ENCODE measurements at places on chromosomes 4 and X.

GRCh38 chr4:84403656-84404055 lies 95.4 kb downstream of the NKX6-1 start:
- DNase-seq, result no peak

GRCh38 chr4:4860600-4861389 lies 1.3 kb downstream of the MSX1 start:
- no peak for DNase-seq

DNA sequence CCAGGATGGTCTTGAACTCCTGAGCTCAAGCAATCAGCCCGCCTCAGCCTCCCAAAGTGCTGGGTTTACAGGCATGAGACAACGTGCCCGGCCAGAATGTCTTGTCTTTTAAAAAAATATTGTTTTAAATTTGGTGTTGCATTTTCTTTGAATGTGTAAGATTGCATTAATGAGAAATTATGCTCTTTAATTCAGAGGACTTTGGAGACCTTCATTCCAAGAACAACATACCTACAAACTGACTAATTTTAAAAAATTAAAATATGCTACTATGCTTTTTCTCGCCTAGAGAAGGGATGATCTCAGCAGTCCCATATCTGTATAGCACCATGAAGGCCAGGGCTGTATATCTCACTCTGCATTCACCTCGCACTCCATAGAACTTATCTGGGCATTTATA lies 204.3 kb upstream of the SLC7A11 start:
- DNase-seq, result no peak

- no peak for DNase-seq
Measured at GRCh38 chrX:130485870-130486269, 84.1 kb downstream of the RBMX2 start.

DNA sequence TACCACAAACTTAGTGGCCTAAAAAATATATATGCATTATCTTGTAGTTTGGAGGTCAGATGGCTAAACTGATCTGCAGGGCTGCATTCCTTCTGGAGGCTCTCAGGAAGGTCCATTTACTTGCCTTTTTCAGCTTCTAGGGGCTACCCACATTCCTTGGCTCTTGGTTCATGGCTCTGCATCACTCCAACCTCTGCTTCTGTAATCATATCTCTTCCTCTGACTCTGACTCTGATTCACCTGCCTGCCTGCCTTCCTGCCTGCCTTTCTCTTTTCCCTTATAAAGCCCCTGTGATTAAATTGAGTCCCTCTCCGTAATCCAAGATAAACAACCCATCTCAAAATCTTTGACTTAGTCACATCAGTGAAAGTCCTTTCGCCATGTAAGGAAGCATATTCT lies 25.0 kb upstream of the FRMPD4 start:
- DNase-seq, result no peak

GRCh38 chrX:15384304-15384703 lies at the start of gene VEGFD:
TSS of gene VEGFD (minus strand) at chrX:15384413. CDS start at chrX:15383946, 467 bp downstream.
- DNase-seq, result no peak

- DNase-seq, result no peak
Measured at GRCh38 chr4:101649790-101650515, 140.6 kb upstream of the BANK1 start.

- no peak for DNase-seq
Measured at GRCh38 chr4:47038263-47038662, 6.9 kb downstream of the GABRB1 start.

- no peak for DNase-seq
Measured at GRCh38 chr4:150090836-150091235, 12.6 kb downstream of the DCLK2 start.

GRCh38 chr4:102815981-102816380 lies 11.4 kb downstream of the UBE2D3 start:
- no peak for DNase-seq

DNA sequence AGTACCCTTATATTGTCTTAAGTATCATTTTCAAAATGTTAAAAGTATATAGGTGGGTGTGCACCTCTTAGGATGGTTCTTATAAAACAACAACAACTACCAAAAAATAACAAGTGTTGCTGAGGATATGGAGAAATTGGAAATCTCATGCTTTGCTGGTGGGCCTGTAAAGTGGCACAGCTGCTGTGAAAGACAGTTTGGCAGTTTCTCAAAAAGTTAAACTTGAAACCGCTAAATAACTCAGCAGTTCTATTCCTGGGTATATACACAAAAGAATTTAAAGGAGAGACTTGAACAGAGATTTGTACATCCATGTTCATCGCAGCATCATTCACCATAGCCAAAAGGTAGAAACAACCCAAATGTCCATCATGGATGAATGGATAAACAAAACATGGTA lies 65.5 kb downstream of the HAND2 start:
- no peak for DNase-seq

GRCh38 chr4:26462874-26463273 lies 27.4 kb downstream of the CCKAR start:
- no peak for DNase-seq

DNA sequence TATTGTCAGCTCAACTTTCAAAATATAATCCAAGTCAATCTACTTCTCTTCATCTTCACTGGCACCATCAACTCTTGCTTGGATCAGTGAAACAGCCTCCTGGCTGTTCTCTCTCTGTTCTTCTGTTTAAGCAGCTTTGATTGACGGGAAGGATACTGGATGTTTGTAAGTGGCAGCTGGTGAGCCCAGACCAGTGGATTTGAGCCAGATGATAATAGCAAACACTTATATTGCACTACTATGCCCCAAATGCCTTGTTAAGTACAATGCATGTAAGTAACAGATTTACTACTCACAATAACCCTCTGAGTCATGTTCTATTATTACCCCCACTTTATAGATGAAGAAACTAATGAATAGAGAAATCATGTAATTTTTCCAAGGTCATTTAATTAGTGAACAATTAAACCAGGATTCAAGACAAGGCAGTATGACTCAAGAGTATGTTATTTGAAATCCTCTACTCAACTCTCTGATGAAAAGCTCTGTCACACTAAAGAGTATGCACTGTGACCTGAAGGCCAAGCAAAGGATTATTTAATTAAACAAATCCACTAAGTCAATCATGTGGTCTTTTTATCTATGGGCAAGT lies 44.8 kb downstream of the SPANXN3 start:
- DNase-seq, result no peak

GRCh38 chrX:4550018-4550417 lies 836.6 kb upstream of the PRKX start:
- no peak for DNase-seq

- no peak for DNase-seq
Measured at GRCh38 chr4:116561768-116562167, 523.6 kb downstream of the TRAM1L1 start.

- no peak for DNase-seq
Measured at GRCh38 chr4:53702334-53703266, 111.3 kb upstream of the LNX1 start.

- DNase-seq, result no peak
Measured at GRCh38 chr4:156969911-156970310, 1.7 kb downstream of the PDGFC start.

GRCh38 chrX:153074935-153075334 lies 2.7 kb downstream of the PNMA6A start:
- DNase-seq, result no peak

DNA sequence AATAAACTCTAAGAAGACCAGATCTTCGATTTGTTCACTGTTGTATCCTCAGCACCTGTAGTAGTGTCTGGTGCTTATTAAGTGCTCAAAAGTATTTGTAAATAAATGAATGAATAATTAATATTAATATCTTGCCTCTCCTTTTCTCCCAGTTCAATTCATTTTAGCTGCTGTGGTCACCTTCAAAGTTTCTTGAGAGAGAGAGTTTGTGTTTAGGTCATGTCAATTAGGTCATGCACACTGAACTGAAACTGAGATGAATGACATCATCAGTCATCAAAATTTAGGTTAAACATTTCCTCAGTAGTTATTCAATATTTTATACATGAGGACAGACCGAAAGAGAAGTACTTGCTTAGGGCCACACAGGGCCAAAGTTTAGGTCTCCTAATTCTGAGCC lies 73.5 kb downstream of the ANXA3 start:
- no peak for DNase-seq

DNA sequence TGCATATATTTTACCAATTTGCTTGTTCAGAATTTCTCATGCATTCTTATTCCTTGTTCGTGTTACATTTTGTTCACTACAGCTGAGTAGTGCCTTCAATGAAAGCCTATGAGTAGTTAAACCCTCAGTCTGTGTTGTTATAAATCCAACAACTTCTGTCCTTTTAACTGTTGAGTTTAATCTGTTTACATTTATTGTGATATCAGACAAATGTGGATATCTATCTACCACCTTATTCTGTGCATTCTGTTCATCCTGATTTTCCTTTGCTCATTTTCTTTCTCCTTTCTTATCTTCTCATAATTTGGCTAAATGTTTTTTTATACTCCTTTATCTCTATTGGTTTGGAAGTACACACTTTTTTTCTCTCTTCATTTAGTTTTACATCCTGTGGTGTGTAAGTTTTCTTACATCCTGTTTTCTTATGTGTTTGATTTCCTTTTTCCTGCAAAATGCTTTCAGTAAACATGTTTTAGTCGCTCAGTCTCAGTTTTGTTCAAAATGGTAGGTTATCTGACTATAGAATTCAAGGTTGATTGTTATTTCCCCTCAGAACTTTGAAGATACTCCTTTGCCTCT lies 54.2 kb downstream of the CASP6 start:
- DNase-seq, result no peak

- DNase-seq, result no peak
Measured at GRCh38 chrX:129525162-129525561, 1.9 kb upstream of the SMARCA1 start.

- no peak for DNase-seq
Measured at GRCh38 chrX:107700317-107700774, 72.0 kb downstream of the PRPS1 start.

- DNase-seq, result no peak
Measured at GRCh38 chrX:71241301-71241700, 12.6 kb downstream of the ZMYM3 start.

- no peak for DNase-seq
Measured at GRCh38 chr4:128812442-128813235, 3.1 kb downstream of the JADE1 start.

DNA sequence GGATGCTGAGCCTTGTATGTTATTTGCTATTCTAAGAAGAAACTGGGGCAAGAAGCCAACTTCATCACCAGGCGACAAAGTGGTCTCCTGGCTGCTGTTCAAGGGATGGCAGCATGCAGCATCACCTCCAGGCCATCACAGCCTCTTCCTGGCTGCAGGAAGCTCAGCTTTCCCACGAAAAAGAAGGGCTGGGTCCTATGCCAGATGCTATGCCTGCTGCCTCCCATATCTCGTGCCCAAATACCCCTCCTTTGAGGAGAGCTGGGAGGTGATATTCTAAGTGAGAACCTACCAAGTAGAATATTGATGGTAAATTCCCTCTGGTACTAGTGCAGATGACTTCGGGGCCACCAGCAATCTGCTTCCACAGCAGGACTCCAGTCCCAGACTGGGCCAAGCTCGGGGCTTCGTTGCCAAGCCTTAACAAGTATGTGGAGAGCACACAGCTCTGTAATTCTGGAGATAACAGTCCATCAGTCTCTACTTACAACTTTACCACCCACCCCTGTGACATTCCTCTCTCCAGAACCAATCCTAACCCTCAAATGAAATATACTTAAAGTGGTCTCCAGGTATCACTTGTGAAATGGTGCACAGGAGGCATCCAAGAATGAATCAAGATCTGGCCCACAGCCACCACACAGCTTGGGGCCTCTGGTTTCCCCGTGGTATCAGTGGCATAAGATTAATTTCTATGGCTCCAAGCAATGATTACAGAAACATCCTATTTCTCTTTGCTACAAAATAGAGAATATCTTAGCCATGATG lies 149.3 kb downstream of the PALLD start:
- no peak for DNase-seq

DNA sequence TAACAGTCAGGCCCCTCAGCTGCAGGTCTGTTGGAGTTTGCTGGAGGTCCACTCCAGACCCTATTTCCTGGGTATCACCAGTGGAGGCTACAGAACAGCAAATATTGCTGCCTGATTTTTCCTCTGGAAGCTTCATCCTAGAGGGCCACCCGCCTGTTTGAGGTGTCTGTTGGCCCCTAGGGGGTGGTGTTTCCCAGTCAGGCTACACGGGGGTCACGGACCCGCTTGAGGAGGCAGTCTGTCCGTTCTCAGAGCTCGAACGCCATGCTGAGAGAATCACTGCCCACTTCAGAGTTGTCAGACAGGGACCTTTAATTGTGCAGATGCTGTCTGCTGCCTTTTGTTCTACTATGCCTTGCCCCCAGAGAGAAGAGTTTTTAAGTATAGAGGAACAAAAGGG lies 160.8 kb downstream of the DKK2 start:
- DNase-seq, result no peak

DNA sequence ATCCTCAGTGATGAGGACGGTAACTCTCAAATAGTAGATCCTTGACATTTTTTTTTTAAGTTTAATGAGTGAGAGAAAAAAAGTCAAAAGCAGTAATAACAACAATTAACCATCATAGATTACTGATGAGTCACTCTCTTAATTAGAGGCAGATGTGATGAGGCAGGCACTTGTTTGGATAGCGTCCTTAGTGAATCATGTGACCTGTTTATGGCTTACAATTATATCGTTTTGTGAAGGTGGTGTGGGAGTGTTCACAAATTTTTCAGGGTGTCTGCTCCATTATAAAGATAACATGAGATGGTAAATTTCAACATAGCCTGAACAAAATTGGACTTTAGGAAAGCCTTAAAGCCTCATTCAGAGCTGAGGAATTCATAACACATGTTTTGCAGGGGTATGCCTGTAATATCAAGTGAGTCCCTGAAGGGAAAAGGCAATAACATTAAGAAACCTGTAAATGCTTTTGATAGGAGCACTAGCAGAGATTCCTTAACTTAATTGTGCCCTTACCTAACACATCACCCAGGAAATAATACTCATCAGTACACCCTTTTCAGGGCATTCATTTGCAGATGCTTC lies 51.9 kb upstream of the XIAP start:
- DNase-seq, result no peak

DNA sequence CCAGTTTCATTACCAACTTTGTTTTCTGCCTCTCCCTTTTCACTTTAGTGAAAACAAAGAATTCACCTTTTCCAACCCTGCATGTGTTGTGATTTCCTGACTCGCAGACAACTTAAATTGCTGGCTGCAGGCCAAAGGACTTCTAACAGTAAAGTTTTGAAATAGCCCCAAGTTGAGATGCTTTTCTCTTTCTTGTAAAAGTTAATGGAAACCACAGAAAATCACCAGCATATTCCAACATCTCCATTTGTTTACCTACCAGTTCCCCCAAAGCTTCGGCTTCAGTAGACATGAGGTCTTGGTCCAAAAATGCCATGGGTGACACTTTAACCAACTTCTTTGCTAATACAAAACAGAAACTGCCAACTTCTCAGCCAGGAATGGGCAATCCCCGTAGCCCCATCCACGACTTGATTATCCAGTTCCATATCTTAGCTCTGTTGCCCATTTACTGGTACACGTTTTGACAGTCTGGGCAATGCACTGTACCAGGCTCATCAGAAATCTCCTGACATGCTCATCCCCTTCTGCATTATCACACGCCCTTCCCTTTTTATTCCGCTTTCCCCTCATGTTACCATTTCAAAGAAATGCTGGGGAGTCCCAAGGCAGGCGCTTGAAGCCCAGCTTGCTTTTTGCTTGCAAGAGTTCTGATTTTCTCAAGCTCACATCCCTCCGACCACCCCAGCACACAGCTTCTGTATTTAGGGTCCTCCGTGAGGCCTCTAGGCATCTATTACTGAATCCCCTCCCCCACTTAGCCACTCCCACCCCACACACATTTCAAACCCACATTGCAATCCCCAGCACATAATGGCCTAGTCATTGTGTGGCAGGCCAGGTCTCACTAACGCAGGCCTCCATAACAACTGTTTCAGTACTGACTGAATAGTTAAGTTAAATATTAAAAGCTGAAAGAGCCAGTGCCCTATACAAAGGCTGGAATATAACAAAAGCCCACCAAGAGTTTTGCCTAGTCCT lies 137.9 kb upstream of the S100G start:
- DNase-seq, result no peak

GRCh38 chr4:7753931-7754465 lies 185.7 kb downstream of the AFAP1 start:
- DNase-seq, result no peak

All from activated T-helper 1 cell treated with anti-CD3 and anti-CD28 coated beads, Interleukin-2, amount 50 U/mL, for 16 hours (primary cell).